Mesothelial cell of epicardium (in vitro differentiated cells): ENCODE measurements at places on chromosomes 6 and 20.
A peak's percentile ranks its signal among the peaks of the same experiment; 100 is the strongest.

DNA sequence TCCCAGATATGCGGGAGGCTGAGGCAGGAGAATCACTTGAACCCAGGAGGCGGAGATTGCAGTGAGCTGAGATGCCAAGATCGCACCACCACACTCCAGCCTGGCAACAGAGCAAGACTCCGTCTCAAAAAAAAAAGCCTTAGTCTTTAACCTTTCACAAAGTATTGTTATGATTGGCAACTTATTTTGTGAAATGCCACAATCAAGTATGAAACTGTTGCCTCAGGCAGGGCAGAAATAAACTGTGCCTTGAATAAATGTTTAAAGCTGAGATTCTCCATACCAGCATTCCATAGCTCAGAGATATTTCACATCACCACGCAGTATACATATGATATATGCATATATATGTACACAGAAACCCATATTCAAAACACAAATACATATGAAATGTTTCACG, 120.1 kb upstream of the CCDC28A start:
- DNase-seq: no peak

- peak; percentile 56 for DNase-seq
Observed at GRCh38 chr20:51447097-51447764, 95.3 kb downstream of the NFATC2 start.

DNA sequence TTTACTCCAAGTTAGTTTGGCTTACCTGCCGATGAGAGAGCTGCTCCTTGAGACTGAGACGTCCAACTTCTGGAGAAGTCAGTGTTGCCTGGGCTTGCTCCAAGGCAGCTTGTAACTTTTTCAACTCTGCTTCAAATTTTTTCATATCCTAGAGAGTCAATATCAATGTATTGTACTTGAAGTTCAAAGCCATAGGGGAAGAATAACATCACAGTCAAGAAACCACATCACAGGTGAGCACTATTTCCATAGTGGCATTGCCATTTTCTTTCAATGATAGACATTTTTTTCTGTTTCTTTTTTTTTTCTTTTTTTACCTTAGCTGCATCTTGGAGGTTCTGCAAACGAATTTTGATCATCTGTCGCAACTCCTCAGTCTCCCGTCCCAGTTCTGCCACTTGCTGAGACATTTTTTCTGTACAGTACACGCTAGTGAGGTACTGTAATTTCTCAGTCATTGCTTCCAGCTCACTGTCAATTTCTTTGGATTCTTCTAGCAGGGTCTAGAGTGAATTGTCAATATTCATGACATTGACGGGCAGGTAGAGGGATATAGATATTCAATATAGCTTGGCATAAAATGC, 326.7 kb downstream of the SYNE1 start:
- no peak for DNase-seq

DNA sequence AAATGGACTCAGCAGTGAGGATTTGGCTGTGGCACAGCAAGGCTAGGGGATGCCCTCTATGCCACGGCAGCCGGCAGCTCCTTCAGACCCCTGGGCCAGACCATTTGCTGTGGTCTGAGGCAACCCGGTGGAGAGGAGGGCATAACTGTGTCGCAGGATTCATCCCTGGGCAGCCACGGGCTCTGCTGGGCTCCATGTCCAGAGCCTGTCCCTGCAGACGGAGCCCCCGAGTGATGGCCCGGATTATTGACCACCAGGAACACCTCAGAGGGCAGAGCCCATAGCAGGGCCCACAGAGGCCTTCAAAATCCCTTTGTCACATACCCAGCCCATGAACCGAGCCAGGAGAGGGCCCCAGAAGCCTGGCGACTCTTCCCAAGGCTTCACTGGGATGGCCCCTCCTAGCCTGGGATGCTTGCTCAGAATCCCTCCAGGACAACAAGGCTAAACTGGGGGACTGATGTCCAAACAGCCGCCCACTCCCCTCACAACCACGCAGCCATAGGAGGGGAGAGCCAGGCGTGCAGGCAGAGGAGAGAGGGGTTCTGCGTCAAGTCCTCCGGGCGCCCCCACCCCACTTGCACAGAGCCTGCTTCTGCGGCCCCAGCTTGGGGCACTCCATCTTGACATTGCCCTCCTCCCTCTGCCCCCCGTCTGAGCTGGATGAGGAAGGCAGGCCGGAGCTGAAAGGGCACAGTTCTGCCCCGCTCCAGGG, 68.2 kb upstream of the AFDN start:
- no peak for DNase-seq

GRCh38 chr6:62042429-62042828, 243.6 kb downstream of the KHDRBS2 start:
- no peak for DNase-seq

DNA sequence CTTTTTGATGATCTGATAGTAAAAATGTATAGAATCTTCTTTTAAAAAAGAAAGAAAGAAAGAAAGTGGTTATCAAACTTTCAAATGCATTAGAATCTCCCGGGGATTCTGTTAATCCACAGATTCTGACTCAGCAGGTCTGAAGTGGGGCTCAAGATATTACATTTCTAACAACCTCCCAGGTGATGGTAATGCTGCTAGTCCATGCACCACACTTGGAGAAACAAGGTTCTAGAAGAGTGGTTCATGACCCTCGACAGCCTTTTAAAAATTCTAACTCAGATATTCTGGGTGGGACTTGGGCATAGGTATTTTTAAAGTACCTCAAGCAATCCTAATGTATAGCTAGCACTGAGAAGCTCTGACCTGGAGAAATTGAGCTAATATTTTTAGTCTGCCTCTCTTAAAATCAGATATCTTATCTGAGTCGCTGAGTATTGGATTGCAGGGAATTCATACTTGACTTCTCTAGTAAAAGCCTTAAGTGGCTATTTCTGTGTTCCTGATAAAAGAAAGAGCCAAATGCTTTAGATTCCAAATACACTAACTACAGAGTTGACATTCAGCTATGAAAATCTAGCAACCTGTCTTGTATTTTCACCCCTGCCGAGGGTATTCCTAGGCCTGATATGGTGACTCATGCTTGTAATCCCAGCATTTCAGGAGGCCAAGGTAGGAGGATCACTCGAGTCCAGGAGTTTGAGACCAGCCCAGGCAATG, 252.4 kb downstream of the PHACTR1 start:
- no peak for DNase-seq

- DNase-seq: no peak
Observed at GRCh38 chr20:32034581-32035425, 17.2 kb upstream of the HCK start.

DNA sequence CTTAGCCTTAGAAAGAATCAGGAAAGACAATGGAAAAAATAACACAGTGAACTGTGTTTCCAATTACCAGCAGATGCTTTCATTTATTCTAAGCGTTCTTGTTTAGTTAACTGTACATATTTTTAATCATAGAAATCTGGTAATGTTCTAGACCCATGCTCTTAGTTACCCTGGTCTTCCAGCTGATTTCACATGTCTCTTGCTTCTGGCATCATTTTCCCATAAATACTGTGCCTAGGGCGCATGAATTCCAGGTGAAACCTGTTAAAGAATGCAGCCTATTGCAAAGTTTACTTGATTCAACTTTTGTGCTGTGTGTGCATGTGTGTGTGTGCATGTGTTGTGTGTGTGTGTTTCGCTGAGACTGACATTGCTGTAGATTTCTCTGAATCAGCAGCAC, 178.6 kb downstream of the PDE7B start:
- no peak for DNase-seq

- DNase-seq: no peak
Observed at GRCh38 chr6:93163146-93163545, 256.2 kb downstream of the EPHA7 start.

GRCh38 chr6:2970753-2971419, 481 bp downstream of the SERPINB6 start:
- DNase-seq: peak; percentile 46

DNA sequence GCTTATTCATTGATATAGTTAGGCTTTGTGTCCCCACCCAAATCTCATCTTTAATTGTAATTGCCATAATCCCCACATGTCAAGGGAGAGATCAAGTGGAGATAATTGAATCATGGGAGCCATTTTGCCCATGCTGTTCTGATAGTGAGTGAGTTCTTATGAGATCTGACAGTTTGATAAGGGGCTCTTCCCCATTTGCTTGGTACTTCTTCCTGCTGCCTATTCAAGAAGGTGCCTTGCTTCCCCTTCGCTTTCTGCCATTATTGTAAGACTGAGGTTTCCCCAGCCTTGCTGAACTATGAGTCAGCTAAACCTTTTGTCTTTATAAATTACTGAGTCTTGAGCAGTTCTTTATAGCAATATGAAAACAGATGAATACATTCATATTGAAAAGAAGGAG, 45.6 kb downstream of the CENPW start:
- no peak for DNase-seq

DNA sequence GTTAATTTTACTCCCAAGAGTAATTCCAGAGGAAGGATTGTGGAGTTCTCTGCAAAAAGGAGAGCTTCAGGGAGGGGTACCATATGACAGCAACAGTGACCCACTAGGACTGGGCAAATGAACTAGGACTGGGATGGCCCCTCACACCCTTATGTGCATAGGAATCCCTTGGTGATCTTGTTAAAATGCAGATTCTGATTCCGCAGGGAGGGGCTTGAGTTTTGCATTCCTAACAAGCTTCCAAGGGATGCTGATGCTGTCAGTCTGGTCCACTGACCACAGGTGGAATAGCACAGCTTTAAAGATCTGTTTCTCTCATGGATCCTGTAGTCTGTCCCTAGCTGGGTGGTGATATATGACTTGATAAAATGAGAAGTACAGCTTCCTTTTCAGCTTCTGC, 6.3 kb upstream of the FOXA2 start:
- DNase-seq: no peak

DNA sequence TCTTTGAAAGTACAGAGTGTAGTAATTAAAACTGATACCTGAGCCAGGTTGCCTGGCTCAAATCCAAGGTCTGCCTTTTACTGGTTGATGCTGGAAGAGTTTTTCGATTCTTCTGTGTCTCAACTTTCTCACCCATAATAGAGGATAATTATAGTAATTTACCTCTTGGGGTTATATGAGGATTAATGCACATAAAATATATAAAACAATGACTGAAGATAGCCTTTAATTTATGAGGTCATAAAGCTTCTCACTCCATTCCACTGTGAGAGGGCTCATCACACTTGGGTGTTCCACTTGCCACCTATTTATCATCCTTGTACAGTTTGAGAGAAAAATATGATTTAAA, 10.2 kb downstream of the HLA-DRB5 start:
- DNase-seq: no peak

DNA sequence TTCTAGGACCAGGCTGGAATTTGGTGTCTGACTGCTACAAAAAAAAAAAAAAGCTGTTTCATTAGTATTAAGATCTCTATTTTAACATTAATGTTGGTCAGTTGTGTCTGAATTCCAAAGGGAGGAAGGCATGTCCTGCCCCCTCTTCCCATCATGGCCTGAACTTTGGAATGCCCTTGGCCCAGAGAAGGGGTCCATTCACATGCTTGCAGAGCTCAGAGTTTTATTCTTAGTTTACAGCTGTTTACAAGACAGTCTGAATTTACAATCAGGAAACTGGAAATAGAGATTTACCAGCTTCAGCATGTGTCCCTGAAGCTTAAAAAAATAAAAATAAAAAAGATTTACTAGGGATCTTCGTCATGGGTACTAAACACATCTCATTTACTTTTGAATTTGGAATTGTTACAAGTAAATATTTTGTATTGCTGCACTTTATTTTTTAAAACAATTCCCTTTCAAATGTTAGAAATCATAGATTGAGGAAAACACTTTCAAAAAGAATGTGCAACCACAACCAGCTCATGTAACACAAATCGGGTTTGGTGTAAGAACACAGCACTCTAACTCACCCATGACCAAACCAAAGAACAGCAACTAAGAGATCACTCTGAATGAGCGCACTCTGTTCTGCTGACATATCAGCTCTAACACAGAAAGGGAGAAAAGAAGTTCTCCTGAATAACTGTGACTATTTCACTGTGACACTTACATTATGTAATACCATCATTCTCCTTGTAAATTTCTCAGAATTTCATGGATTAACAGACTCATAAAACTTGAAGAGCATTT, 6.6 kb upstream of the SERPINB6 start:
- DNase-seq: no peak

DNA sequence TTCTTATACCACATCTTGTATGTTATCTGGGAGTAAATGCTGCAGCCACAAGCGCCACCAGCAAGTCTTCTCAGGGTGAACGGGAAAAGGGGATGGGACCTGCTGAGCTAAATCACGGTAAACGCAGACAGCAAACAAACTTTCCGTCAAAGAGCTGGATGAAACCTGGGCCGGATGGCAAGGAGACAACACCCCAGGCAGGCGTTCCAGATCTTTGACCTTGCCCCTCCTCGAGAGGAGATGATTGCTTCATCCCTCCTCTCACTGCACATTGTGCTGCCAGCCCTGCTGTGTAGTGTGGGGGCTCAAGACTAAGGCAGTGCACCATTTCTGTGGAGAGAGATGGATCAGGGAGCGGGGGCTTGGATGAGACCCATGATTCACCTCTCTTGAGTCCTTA, 9.8 kb downstream of the RAET1E start:
- no peak for DNase-seq

DNA sequence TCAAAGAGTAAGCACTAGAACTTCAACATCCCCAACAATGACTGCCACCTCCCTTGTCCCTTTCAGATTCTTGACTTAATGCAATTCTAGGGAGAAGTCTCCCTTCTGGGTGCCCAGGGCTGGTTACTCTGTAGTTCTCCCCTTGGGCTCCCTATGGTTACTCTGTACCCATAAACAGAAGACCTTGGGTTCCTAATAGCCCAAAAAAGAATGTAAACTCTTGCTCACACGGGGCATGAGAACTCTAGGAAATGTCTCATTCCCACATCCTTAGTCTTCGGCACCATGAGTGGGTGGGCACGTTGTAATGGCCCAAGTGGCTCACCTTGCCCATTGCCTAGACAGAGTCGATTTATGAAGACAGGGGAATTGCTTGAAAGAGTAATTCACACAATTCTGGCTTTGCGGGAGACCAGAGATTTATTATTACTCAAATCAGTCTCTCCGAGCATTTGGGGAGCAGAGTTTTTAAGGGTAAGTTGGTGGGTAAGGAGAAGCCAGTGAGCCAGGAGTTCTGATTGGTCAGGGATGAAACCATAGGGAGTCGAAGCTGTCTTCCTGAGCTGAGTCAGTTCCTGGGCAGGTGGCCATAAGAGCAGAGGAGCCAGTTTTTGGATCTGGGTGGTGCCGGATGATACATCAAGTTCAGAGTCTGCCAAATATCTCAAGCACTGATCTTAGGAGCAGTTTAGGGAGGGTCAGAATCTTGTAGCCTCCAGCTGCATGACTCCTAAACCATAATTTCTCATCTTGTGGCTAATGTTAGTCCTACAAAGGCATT, 61.2 kb upstream of the SIRPG start:
- DNase-seq: no peak

DNA sequence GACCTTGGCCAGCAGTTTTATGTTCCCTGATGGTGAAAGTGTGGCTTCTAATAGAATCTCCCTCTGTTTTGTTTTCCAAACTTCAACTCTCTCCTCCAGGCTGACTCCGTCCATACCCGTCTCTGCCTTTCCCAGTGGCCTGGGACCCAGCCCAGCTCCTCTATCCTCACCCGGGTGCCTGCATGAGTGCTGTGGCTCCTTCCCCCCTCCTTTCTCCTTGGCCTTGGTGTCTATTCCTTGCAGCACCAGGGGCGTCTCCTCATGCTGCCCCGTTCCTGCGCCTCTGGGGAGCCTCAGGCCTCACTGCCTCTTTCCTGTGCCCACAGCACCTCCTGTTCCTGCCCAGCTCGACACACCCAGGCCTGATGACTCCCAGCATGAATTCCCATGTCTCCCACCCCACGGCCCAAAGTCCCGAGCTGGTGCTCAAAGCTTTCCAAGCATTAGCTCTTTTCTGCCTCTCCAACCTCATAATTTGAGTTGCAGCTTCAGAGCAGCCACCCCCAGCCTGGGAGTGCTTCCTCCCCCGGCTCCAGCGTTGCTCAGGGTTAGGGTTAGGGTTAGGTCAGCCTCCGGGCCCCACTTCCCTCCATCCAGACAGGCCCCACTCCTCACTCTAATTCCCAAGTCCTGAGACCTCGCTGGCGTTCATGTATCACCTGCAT, 56.3 kb upstream of the AFDN start:
- no peak for DNase-seq
